Retinal pigment epithelial cell (primary cell): ENCODE measurements at places on chromosomes 7 and 10.

GRCh38 chr7:113247198-113247597, 128.8 kb upstream of the SMIM30 start:
- DNase-seq: no peak

DNA sequence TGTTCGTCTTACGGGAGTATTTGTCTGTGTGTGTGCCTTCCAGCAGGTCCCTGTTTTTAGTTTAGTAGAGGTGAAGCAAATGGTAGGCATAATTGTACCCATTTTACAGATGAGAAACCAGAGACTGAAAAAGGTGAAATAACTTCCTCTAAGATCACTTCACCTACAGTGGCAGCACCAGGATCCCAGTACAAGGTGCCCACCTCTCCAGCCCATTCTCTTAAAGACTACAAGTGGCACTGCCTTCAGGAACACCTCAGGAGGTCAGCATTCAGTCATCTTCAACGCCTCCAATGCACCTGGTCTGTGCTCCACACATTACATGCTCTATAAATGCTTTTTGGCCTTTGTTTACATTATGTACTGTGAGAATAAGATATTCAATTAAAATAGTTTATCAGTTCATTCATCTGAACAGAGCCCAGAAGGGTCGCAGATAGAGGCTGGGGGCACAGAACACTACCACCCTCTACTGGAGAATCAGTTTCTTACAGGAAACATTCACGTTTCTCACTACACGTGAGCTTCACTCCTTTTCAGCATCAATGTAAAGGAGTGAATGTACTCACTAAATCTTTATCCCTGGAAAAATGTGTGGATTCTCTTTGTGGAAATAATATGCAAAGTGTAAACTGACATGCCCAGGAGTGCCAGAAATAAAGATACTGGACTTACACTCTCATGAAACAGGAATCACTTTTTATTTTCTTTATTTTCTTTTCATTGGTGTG, 45.5 kb upstream of the ABLIM1 start:
- DNase-seq: no peak

DNA sequence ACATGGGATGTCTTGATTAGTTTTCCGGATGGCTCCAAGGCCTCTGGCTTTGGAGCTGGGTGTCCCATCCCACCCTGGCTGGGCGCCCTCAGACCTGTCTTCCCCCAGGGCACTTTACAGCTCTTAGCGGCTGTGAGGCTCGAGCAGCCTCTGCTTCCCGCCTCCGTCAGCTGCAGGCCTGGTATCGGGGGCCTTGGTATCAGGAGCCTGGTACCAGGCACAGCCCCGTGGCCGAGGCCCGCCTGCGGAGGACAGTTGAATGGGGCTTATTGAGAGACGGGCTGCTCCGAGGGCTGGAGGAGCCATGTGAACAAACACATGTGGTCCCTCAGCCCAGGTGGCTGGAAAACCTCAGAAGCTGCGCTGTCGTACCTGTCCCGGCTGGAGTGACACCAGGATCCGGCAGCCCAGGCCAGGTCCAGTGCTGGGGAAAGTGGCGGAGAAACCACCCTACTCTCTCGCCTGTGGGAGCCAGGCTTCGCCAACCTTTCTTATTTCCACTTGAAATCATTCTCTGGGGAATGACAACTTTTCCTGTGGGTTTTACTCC, 23.9 kb upstream of the AP5Z1 start:
- no peak for DNase-seq

GRCh38 chr7:98870807-98871491, 1.1 kb upstream of the TMEM130 start:
- DNase-seq: no peak

- DNase-seq: peak; percentile 34
These were observed 201.3 kb downstream of the REEP3 start for GRCh38 chr10:63722537-63722936.

DNA sequence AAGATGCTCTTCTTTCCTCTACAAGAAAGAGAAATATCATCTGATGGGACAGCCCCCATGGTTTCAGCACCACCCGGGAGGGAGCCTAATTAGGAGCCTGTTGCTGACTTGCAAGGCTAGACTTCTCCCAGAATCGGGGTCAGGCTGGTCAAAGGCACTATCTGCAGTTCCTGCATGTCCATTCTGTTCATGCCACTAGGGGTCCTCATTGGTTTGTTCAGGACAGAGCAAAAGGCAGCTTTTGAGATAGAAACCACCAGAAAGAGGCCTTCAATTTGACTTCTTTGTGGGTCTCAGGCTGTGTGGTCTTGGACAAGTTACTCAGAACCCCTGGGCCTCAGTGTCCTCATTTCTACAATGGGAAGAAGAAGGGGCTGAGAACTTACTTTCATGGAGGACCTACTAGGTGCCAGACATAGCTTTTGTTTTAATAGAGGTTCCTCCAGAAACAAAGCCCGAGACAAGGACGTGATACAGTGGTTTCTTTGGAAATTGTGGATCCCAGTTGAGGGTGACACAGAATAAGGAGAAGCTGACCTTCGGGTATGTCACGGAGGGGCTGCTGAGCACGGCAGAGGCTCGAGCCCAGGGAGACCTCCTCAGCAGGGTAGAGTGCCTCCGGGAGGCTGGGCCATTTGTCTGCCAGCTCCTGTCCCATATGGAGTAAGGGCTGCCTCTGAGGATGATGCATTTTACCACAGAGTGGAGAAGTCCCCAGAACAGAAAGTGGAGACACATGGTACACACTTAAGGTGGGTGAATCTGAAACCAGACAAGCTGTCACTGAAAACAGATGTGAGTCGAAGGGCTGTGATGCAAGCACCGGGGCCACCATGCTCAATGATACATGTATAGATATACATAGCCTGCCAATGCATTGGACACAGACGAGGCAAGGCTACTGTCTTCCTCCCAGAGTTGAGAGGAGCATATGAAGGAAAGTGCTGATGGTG, 33.1 kb upstream of the NEUROD6 start:
- peak; percentile 31 for DNase-seq

- DNase-seq: no peak
These were observed 103.0 kb downstream of the PTEN start for GRCh38 chr10:87966459-87966858.

DNA sequence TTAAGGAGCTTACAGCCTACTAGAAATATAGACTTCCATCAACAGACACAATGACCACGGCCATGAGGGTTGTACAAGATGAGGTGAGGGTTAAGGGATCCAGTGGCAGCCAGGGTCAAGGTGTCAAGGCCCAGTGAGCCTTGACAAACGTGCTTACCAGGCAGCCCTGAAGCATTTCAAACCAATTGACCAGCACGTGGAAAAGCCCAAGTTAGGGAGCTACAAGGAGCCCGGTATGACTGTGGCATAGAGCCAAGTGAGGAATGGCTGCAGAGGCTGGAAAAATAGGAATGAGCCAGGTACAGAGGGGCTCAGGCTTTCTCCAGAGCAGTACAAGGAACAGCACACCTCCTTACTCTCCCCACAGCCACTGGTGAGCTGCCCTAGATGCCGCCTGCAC, 12.7 kb downstream of the AFAP1L2 start:
- DNase-seq: no peak

- DNase-seq: no peak
These were observed 4.3 kb downstream of the HOXA11 start for GRCh38 chr7:27180431-27181420.

DNA sequence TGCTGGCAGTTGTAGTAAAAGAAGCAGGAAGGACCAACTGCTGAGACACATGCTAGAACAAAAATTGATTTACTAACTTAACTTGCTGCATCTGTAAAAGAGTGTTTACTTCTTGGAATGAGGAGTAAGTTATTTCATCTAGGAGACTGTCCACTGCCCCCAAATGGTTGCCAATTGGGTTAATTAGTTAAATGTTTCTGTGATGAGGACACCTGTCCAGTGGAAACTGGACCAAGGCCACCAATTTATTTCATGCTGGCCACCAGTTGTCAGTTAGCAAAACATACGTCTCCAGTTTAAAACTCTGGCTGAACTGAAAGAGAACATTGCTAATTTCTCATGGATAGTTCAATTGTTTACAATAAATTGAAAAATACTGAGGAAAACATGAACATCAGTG, 191.7 kb downstream of the PPP1R9A start:
- no peak for DNase-seq

DNA sequence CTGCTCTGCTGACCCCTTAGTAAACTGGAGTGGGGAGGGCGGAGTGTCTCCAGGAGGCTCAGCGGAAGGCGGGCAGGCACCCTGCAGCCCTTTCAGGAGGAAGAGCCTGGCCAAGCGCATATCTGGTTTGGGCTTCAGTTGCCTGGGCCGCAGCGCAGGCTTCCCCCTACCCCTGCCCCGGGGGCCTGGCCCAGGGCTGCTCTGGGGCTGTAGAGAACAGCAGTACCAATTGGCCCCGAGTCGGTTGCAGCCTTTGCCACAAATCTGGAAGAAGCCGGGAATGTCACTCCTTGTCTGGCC, 28.1 kb upstream of the JAKMIP3 start:
- no peak for DNase-seq
